Stimulated activated CD8-positive, alpha-beta memory T cell treated with anti-CD3 and anti-CD28 coated beads, Interleukin-15, amount 100 ng/mL, for 48 hours (primary cell): ENCODE measurements at places on chromosomes 3 and 15.

- no peak for DNase-seq
Measured at GRCh38 chr3:69199942-69200341, 77.5 kb upstream of the LMOD3 start.

DNA sequence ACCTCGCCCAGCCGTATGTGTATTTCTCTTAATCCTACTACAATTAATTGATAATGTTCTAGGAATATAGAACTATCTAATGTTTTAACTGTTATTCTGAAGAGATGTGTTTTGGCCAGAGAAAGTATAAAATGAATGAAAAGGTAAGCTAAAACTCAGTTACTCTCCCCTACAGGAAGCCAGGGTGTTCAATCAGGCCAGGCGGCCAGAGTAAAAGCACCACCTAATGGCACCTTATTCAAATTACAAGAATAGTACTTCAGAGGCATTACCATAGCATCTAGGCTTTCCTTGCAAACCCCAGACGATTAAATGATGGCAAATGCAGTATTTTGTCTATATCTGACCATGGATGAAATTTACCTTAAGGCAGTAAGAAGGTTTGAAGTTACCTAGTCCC, 10.4 kb downstream of the SLC12A8 start:
- no peak for DNase-seq

- no peak for DNase-seq
Measured at GRCh38 chr3:129888771-129889170, 4.7 kb downstream of the TMCC1 start.

GRCh38 chr3:53719796-53720195, 126.4 kb downstream of the CHDH start:
- no peak for DNase-seq

DNA sequence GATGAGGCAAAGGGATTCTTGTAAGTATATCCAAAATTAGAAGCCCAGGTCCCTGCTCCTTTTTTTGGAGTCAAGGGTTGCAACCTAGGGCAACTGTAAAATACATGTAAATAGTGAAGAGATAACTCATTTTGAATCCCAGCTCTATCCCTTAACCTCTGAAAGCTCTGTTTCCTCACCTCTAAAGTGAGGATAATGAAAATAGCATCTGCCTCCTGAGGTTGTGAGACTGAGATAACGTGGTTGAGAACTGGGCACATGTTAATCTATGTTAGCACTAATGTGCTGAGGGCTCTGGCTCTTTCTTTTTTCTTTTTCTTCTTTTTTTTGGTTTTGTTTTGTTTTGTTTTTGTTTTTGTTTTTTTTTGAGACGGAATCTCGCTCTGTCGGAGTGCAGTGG, 4.8 kb upstream of the NKTR start:
- DNase-seq, result no peak

DNA sequence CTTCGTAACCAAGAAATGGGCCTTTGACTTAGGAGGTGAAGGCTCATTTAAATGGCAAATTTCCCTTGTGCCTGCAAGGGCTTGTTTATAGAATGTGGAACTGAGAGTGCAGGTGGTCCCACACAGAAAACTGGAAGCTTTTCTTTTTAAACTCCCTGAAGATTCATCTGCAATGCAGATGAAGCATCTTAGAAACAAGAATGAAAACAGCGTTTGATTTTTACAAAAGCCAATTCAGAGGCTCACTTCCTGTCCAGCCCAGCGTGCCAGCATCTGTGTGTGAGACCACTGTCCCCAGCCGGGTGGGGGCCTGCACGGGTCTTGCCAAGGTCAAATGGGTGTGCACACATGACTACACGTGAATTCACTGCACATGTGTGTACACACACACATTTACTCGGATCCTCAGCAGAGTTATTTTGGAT, 94.7 kb downstream of the LINGO1 start:
- DNase-seq, result no peak

- DNase-seq, result no peak
Measured at GRCh38 chr3:179526482-179526881, 36.2 kb upstream of the ACTL6A start.

- no peak for DNase-seq
Measured at GRCh38 chr3:53764026-53764775, 82.0 kb downstream of the CHDH start.

DNA sequence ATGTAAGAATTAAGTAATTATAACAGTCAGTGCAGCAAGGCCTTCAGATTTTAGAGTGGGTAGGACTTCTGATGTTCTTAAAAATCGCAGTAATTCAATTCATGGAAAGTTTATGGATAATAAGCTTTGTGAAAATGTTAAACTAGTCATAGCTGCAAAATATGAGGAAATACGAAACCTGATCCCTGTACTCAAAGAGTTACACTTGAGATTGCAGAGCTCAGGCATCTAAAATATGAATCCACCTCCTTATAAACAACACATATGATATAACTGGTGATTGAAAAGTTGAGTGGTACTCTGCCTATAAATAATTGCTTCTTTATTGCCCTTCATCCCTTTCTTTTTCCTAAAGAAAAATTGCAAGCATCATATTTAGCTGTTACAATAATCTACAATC, 473.3 kb downstream of the OTOL1 start:
- no peak for DNase-seq

GRCh38 chr3:115986555-115987207, 363.4 kb downstream of the GAP43 start:
- DNase-seq, result no peak

- no peak for DNase-seq
Measured at GRCh38 chr15:64915518-64916227, 4.0 kb downstream of the ANKDD1A start.

GRCh38 chr15:69304182-69304545, 5.5 kb downstream of the PAQR5 start:
- DNase-seq, result no peak

- DNase-seq, result no peak
Measured at GRCh38 chr3:64345371-64345770, 120.1 kb upstream of the PRICKLE2 start.

DNA sequence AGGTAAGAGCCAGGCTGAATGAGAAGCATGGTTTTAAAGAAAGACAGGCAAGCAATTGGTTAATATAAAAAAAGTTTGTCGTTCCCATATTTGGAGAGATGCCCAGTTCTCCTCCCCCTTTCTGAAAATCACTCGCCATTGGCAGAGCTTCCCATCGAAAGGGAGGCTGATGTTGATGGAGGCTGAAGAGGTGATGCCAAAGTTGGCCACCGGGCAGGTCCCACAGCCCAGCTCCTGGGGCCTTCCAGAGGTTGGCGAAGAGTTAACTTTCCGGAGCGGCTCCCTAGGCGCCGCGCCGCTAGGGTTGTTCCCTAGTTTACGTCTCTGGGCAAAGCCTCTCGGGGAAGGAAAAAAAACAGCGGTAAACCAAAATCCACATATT, 793 bp downstream of the PCOLCE2 start:
- no peak for DNase-seq

GRCh38 chr3:11552289-11553264, 91.1 kb downstream of the VGLL4 start:
- no peak for DNase-seq

DNA sequence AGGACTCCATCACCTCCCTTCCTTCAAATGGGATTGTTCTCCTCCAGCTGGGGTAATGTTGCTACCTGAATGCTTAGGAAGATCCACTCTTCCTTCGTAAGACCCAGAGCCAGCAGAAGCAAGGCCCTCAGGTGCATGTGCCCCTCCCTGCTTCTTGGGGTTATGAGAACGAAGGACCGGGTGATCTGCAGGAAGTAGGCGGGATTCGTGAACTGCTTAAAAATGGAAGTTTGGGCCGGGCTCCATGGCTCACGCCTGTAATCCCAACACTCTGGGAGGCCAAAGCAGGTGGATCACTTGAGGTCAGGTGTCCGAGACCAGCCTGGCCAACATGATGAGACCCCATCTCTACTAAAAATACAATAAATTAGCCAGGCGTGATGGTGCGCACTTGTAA, 8.0 kb downstream of the TLR9 start:
- DNase-seq, result no peak

GRCh38 chr3:31102196-31102879, 207.9 kb upstream of the GADL1 start:
- DNase-seq, result no peak

DNA sequence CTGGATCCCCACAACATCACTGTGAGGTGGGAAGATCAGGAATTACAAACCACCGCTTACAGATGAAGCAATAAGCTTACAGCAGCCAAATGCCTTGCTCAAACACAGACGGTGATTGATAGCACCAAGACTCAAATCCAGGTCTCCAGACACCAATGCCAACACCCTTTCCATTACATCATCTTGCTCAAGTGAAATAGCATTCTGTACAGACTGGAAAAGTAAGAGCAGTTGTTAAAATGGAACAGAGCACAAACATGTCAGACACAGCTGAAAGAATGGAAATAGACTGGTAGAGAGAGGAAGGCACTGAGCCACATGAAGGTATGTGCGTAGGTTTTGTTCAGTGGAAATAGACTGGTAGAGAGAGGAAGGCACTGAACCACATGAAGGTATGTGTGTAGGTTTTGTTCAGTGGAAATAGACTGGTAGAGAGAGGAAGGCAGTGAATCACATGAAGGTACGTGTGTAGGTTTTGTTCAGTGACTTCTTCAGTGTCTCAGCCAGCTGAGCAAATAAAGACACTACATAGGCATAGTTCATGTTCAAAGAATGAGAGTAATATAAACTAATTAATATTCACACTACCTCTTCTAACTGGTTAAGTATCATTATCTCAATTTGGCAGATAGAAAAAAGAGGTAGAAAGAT, 15.6 kb downstream of the CLDN1 start:
- no peak for DNase-seq

DNA sequence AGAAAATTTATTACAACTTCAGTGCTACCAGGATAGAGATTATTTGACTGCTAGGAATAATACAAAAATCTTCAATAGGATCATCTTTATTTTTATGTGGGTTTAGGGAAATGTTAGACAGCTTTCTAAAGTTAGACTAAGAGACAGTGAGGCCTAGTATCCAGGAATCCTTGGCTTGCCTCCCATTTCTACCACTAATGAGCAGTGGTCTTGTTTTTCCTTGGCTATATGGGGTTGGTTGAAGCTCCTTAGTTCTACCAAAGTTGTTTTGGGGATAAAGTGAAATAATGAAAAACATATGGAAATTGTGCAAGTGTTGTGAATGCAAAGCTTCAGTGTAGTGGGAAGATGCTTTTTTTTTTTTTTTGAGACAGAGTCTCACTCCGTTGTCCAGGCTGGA, 16.8 kb downstream of the AP4E1 start:
- DNase-seq, result no peak

DNA sequence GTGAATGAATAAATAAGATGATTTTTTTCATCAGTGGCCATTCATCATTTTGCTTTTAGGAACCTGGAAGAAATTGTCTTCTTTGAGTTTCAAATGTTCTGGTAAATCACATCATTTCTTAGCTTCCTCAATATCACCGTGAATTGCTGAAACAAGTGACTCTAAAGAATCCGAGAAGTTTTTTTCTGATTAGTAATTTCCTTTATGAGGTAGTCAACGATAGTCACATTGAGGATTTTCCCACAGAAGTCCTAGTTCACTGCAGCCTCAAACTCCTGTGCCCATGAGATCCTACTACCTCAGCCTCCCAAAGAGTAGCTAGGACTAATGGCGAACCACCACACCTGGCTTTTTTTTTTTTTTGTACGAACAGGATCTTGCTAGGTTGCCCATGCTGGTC, 3.6 kb upstream of the TMPRSS7 start:
- no peak for DNase-seq

DNA sequence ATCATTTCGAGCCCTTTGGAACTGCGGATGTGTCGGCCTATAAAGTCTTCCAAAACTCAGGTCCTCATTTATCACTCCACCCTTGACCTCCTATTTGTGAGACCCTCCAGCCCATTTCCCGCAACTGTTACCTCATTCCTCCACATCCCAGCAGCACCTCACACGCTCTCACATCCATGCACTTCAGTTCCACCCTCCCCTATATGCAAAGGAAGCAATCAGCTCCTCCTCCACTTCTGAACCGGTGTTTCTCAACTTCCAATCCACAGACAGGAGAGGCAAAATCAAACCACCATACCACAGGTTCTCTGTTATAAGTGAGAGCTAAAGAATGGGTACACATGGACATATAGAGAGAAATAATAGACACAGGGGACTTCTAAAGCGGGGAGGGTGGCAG, 36.7 kb upstream of the MECOM start:
- DNase-seq, result no peak

- no peak for DNase-seq
Measured at GRCh38 chr15:69075440-69075839, 60.9 kb downstream of the NOX5 start.

GRCh38 chr3:137026701-137027100, 68.9 kb downstream of the IL20RB start:
- no peak for DNase-seq

- DNase-seq, result no peak
Measured at GRCh38 chr3:10340046-10340445, 19.1 kb upstream of the SEC13 start.

- DNase-seq, result no peak
Measured at GRCh38 chr3:64268926-64269325, 43.7 kb upstream of the PRICKLE2 start.

GRCh38 chr3:33642806-33643205, 75.2 kb downstream of the CLASP2 start:
- no peak for DNase-seq

DNA sequence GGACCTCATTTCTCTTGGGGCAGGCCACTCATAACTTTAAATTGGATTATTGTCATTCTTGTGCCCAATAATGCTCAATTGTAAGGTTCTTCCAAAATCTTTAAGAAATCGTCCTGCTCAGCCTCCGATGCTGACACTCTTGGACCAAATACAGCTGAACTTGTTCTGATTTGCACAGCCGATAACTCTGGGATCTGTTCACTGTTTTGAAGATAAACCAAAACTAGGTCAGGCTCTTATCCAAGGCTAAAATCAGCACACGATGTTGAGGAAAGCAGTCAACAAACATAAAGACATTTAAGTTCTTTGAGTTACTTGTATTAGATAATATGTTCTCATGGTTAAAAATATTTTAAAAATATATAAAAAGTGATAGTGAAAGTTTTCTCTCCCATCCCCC, 52.0 kb upstream of the NEO1 start:
- DNase-seq, result no peak

GRCh38 chr3:196563721-196564225, 4.6 kb downstream of the WDR53 start:
- DNase-seq, result no peak

DNA sequence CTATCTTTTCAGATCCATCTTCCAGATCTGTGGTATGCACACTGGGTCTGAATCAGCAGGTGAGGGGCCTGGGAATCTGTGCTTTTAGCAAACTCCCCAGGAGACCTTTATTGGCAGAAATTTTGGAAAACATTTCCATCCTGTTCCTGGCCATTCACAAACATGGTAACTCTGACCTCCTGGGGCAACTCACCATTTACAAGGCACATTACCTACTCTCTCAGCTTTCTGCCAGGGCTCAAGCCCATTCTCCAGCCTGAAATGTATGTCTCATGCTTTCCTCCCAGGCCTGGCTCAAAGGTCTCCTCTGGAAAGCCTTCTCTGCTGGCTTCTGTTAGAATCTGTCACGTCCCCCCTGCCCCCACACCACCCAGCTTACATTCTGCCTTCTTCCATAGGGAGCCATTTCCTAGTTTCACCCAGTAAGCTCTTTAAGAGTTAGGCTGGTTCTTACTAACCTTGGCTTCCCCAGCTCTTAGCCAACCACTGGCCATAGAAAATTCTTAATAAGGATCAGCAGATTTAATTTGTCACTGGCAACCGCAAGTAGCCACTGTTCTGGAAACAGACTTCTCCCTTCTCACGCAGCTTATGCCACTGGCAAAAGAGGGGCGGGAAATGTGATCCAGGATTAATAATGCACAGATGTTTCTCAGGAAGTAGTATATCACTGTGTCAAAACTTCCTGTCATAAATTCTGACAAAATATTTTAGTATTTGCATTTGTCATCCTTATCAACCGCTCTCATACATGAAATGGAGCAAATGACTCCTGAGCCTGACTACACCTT, 55.0 kb downstream of the RORA start:
- no peak for DNase-seq
